ENCODE measurements at places on chromosomes 13 and 19. TPM values are rescaled to one million over a fixed set of nuclear protein-coding genes. Genes with fewer than 3 reads are reported as not detected.

PODNL1 gene
- 5.7 TPM for total RNA-seq

NANOS3 gene
- not detected for total RNA-seq

IL11 gene
- total RNA-seq, result 0.15 TPM

IZUMO2 gene
- not detected for total RNA-seq

CTXN1 gene
- 2.4 TPM for total RNA-seq

FGF9 gene
- total RNA-seq, result not detected
